Activated CD4-positive, alpha-beta T cell treated with anti-CD3 and anti-CD28 coated beads, Interleukin-2, Interleukin-6, amounts not matched to agents 100 ng/mL and 50 ng/mL, durations not matched to agents 16 hours and 8 hours (primary cell): ENCODE measurements at places on chromosomes 13 and 19.

- DNase-seq: peak; percentile 20
Measured at GRCh38 chr13:27622102-27622820, 569 bp downstream of the POLR1D start.

- no peak for DNase-seq
Measured at GRCh38 chr19:13644645-13645044, 119.7 kb upstream of the MRI1 start.

DNA sequence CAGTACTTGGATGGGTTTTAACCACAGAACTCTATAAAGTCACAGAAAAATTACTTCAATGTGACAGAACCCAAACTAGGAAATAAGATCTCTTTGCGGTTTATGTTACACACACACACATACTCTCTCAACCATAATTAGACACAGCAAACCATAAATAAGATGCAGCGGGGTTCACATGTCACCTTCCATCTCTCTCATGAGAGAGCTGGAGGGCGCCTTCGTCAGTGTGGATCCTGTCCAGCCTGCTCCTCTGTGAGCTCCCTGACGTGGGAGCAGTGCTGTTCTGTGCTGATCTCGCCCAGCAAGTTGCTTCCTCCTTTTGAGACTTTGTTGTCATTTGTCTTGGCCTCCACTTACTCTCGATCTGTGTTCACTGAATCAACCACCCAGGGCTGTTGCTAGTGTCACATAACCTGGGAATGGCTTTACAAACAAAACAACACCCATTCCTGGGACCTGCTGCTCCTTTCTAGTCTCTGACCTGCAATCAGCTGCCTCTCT lies 204.9 kb upstream of the KL start:
- DNase-seq: no peak

DNA sequence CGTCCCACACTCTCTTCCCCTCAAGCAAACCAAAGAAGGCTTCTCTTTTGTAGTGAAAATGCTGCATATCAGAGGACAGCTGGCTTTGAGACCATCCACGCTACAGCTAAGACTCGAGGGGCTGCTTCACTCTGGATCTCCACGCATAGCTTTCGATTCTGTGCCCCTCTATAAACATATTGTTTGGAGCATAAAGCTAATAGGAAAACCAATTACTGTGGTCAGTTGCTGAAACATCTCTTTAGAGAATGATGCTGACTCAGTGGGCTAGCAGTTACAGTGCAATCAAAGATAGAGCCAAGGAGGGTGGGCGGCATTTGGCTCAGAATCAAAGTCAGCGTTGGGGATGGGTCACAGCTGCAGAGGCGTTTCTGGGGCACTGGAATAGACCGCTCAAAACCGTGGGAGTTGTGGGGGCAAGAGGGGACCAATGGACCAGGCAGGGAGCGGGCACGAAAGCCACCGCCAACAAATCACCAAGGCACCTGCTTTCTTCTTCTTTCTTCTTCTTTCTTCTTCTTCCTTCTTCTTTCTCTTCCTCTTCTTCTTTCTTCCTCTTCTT lies 76.7 kb downstream of the RASL11A start:
- DNase-seq: no peak

DNA sequence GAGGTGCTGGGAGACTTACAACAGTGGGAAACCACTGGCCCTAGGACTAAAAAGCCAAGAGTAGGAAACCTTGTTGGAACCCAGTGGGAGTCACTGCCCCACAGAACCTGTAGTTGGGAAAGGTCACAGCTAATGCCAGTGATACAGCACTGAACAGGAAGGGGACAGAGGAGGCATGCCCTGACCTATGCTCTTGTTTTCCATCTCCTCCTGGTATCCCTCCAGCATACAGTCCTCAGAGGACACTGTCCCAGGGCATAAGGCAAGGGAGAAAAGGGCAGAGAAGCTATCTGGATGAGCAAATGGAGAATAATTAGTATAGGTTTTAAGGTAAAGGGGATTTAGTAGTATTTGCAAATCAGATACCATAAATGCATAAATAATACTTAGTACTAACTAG lies 11.2 kb upstream of the TBC1D4 start:
- no peak for DNase-seq

GRCh38 chr13:106373304-106373988 lies 162.0 kb downstream of the EFNB2 start:
- no peak for DNase-seq
